GM06990 (cell line): ENCODE measurements at places on chromosomes 13 and 19.
A peak's percentile ranks its signal among the peaks of the same experiment; 100 is the strongest.

DNA sequence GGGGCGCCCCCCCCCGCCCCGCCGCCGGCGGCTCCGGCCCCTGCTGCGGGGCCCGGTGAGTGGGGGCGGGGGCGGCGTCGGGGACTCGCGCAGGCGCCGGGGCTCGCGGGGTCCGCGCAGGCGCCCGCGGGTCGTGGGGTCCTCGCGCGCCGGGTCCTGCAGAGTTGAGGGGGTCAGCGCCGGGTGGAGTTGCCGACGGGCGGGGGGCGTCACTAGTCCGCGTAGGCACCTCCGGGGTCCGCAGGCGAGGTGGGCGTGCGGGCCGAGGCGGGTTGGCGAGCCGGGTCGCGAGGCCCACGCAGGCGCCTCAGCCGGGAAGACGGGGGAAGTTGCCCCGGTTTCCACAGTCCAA is 365 bp downstream of the PPP6R1 start:
- DNase-seq: no peak

- DNase-seq: no peak
These were observed 173.7 kb upstream of the TMTC4 start for GRCh38 chr13:100848304-100848703.

GRCh38 chr13:31945202-31945961 is 86.2 kb upstream of the FRY start:
- DNase-seq: no peak

GRCh38 chr19:29293736-29294342 is 80.9 kb upstream of the UQCRFS1 start:
- DNase-seq: no peak

DNA sequence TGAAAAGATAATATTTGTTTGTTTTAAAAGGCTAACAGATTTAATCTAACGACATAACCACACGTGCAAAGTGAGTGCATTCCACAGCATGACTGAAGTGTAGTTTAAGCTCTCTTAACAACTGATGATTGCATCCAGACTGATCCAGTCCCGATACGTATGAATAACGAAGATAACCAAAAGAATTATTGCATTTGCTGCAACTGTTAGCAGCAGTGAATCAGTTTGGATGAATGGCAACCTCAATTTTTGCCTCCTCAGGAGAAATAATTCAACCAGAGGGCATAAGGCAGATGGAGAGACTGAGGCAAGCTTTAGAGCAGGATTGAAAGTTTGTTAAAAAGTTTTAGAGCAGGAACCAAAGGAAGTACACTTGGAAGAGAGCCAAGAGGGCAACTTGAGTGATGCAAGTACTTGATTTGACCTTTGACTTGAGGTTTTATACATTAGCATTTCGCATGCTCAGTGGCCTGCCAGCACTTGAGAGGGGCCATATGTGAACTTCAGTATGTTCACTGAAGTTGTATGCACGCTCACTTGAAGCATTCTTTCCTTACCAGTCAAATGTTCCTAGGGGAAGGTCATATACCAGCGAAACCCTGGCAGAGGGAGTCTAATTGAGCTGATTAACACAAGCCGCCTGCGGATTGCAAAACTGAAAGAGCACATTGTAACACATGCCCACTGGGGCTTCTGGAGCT is 835.0 kb upstream of the PCDH20 start:
- no peak for DNase-seq

DNA sequence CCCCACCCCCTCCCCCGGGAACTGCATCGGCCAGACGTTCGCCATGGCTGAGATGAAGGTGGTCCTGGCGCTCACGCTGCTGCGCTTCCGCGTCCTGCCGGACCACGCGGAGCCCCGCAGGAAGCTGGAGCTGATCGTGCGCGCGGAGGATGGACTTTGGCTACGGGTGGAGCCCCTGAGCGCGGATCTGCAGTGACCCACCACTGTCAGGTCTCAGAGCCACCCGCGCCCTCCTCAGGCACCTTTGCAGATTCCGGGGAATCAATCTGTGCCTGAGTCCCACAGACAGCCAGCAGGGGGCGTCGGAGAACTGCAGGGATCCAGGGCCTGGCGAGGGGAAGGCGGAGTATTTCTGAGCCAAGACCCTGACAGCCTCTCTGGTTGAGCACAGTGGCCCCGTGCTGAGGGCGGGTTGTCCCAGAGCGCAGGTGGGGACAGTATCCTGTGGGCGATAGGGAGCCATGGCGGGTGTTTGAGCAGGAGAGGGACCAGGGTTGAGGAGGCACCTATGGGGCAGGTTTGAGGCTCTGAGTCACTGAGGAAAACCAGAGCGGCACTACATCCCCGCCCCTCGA is 30.4 kb upstream of the CYP4F8 start:
- peak; percentile 48 for DNase-seq

DNA sequence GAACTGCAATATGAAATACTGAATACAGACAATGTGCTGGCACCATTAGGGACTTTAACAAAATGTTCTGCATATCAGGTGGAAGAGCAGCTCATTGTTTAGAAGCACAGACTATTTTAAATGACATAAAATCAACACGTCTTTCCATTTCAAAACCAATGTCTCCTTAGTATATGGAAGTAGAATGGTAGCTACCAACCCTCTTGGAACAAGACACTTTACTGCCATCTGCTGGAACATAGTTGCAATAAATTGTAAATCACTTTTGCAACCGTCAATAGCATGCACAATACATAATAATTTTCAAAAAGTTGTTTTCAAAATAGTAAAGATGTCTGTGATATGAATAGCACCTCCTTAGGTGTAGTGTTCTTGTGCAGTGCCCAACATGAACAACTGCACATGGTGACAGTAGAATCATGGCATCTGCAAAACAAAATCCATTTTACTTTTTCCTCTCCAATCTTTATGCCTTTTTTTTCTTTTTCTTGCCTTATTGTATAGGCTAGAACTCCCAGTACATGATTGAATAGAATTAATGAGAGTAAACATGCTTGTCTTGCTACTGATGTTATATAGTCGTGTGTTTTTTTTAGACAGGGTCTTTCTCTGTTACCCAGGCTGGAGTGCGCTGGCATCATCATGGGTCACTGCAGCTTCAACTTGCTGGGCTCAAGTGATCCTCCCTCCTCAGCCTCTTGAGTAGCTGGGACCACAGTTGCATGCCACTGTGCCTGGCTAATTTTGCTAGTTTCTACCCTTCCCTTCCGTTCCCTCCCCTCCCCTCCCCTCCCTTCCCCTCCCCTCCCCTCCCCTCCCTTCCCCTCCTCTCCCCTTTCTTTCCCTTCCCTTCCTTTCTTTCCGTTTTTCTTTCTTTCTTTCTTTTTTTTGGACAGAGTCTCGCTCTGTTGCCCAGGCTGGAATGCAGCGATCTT is 7.8 kb upstream of the LYPD5 start:
- peak; percentile 34 for DNase-seq

DNA sequence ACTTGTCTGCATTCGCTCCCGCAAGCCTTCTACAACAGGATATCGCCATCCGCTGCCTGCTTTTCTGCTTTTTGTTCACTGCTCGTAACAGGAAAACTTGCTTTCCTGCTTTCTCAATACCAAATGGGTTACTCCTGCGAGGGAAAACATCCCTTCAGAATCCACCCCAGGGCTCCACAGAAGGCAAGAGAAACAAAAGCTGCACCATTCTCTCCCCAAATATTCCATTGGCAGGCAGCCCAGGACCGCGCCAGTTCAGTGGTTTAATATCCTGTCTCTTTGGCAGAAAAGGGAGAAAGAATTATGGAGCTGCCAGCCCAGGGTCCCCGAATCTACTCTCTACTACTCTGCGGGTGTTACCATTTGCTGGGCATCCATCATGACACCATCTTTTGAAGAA is 84.7 kb upstream of the DOCK9 start:
- DNase-seq: no peak

DNA sequence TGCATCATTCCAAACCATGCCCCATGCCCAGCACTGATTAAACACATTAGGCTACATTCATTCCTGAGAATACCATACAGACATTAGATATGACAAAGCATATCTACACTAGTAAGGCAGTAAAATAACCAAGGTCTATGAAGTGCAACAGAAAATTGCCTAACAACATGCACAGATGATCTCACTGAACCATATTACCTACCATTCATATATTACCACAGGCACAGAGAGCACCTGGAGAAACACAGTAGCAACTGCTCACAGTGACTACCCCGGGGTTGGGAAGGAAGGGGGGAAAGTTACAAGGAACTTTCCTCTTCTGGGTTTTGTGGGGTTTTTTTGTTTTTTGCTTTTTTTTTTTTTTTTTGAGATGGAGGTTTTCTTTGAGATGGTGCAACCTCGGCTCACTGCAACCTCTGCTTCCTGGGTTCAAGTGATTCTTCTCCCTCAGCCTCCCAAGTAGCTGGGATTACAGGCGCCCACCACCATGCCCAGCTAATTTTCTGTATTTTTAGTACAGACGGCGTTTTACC is 669.6 kb downstream of the UQCRFS1 start:
- DNase-seq: no peak

- DNase-seq: no peak
These were observed 3.0 kb downstream of the HPN start for GRCh38 chr19:35044317-35045117.

GRCh38 chr13:114116734-114117133 is 15.7 kb downstream of the RASA3 start:
- no peak for DNase-seq

- DNase-seq: no peak
These were observed 44.5 kb downstream of the SCEL start for GRCh38 chr13:77579959-77580358.

DNA sequence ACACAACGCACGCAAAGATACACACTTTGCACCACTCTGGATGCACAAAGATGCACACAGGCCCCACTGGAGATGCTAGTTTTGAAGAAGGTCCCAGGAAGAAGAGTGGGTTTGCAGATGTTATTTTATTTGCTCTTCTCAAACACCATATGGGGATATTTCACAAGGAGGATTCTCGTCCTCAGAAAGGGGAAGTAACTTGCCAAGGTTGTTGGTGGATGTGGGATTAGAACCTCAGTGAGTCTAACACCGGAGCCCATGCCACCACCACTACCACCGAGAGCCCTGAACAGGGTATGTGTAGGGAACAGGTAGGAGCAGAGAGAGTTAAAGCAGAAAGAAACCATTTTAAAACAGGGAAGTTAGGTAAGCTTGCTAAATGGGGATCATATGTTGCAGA is 9.6 kb upstream of the CEACAM6 start:
- DNase-seq: no peak

GRCh38 chr13:53847502-53847901 is 818.9 kb downstream of the OLFM4 start:
- no peak for DNase-seq

DNA sequence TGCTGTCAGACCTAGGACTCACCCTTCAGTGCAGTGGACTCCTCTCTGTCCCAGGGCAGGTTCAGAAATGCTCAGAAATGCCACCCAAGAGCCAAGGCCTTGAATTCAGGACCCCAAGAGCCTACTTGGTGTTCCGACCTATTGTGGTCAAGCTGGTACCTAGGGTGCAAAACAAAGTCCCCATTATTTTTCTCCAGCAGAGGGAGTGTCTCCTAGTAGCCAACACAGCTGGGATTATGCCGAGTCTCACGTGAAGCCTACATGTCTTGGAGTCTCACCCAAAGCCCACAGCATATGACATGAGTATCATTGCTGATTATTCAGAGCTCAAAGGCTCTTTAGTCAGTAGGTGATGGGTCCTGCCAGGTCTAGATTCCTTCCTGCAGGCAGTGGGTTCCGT is 671.1 kb upstream of the SPRY2 start:
- no peak for DNase-seq

GRCh38 chr13:58998716-58999115 is 1165.0 kb downstream of the DIAPH3 start:
- no peak for DNase-seq

GRCh38 chr19:41409288-41409687 is 11.7 kb downstream of the BCKDHA start:
- no peak for DNase-seq

DNA sequence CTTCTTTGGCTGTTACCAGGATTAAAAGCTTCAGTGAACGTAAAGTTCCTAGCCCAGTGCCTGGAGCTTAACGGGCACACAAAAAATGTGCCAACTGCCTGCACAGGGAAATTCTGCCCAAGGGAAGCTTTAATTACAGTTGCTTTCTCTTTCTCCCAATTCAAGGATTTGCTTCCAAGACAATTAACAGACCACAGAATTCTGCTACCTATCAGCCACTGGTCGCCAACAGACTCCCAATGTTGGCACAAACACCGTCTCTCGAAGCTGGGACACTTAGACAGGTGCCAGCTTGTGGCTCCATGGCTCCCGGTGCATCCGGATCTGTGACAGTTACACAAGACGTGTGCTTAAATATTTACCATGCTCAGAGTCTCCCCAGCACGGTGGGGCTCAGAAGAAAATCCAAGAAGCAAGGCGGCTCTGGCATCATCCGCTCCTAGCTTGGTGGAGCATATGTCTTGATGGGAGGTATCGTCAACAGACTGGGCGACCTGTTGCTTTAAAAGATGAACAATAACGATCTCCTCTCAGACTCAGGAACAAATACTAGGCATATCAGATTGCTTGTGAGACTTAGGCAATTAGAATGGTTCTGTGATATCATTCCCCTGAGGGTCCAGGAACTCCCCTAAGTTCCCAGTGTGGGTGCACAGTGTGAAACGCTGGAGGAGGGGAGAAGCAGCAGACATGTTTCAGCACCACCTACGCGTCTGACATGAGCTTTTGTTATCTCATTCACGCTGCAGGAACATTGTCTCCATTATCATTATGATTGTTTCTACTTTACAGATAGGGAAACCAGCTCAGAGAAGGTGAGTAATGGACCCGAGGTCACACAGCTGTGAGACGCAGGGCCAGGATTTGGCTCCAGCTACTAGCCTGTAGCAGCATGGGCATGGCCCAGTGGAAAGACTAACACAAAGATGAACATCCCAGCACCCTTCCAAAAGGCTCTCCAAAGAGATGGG is 61.6 kb downstream of the ALOX5AP start:
- DNase-seq: peak; percentile 30

- DNase-seq: no peak
These were observed 221.8 kb upstream of the UBL3 start for GRCh38 chr13:30071969-30072817.

GRCh38 chr19:29410601-29411000 is 115.2 kb upstream of the VSTM2B start:
- no peak for DNase-seq

DNA sequence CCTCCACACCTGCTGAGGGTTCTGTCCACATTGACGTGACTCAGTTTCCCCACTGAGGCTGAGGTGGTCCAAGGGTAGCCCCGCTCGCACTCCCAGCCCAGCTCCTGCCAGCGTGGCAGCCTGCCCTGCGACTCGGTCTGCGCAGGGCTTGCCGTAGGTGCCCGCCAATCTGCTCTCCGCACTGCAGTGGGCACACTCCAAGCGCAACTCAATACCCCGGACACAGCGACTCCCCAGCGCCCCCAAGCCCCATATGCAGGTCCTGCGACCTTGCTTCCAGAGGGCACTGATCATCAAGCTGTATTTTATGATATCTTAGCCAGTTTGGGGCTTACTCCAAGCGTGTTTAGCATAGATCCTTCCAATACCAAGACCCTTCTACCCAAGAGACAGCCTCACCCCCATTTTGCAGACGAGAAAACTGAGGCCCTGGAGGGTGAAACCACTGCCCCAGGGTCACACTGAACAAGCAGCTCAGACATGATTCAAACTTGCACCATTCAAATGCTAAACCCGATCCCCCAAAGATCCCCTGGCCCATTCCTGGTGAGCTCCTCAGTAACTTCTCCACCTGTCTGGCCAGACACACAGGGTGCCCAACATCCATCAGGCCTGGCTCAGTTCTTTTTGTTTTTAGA is 13.5 kb downstream of the PTPRS start:
- no peak for DNase-seq

GRCh38 chr13:41365631-41366030 is 54.6 kb downstream of the NAA16 start:
- DNase-seq: no peak

- no peak for DNase-seq
These were observed 37.6 kb upstream of the RNF113B start for GRCh38 chr13:98214707-98215106.

GRCh38 chr19:50458396-50459066 is 17.8 kb upstream of the EMC10 start:
- DNase-seq: no peak
